ENCODE measurements at places on chromosomes 5 and 9.

- no peak for DNase-seq
These were observed 12.4 kb downstream of the PTTG1 start for GRCh38 chr5:160434022-160434531.

DNA sequence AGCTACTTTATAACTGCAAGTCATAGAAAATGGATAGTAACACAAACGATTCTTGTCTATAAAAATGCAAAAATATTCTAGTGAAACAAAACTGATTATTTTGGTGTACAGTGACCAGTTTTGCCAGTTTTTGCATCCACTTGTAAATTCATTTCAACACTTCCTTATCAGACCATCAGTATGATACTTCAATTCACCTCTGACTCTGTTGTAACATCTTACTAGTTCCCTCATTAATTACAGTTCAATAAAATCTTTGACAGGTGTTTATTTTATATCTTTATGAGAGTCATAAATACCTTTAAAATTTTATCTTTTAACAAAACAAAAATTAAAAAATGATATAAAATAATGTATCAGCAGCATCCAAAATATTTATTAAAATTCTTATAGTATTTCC, 13.1 kb upstream of the PTCH1 start:
- DNase-seq, result no peak

DNA sequence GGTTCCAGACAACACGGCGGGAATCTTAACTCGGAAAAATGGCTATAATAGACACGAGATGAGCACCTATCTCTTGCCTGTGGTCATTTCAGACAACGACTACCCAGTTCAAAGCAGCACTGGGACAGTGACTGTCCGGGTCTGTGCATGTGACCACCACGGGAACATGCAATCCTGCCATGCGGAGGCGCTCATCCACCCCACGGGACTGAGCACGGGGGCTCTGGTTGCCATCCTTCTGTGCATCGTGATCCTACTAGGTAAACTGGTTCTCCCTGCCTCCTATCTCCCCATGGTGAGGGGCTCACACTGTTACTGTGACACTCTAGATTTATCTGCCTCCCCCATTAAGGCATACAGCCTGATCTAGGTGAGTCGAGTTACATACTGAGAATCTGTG, 124.2 kb downstream of the CDH6 start:
- no peak for DNase-seq

DNA sequence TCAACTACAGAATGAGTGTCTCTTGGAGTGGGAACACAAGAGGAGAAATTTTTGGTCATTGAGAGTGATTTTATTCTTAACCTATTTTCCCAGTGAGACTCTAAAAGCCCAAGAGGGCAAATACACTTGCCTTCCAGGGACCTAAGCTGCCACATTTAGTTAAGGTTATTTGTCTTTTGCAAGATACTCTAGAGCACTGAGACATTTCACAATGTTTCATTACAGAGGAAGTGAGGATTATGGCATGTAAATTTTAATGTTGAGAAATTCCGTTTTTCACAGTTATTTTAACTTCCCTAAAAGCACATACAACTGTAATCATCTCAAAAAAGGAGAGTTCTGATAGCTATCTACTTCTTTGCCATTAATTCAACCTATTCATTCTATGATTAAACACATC, 38.7 kb upstream of the RAB3C start:
- no peak for DNase-seq

DNA sequence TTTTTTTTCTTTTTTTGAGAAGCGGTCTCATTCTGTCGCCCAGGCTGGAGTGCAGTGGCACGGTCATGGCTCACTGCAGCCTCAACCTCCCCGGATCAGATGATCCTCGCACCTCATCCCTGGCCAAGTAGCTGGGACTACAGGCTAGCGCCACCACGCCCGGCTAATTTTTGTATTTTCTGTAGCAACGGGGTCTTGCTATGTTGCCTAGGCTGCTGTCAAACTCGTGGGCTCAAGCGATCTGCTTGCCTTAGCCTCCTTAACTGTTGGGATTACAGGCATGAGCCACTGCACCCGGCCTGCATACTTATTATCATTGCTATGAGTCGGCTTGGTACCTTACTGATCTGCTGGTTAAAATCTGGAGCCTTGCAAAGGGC, 790 bp upstream of the IARS1 start:
- no peak for DNase-seq

DNA sequence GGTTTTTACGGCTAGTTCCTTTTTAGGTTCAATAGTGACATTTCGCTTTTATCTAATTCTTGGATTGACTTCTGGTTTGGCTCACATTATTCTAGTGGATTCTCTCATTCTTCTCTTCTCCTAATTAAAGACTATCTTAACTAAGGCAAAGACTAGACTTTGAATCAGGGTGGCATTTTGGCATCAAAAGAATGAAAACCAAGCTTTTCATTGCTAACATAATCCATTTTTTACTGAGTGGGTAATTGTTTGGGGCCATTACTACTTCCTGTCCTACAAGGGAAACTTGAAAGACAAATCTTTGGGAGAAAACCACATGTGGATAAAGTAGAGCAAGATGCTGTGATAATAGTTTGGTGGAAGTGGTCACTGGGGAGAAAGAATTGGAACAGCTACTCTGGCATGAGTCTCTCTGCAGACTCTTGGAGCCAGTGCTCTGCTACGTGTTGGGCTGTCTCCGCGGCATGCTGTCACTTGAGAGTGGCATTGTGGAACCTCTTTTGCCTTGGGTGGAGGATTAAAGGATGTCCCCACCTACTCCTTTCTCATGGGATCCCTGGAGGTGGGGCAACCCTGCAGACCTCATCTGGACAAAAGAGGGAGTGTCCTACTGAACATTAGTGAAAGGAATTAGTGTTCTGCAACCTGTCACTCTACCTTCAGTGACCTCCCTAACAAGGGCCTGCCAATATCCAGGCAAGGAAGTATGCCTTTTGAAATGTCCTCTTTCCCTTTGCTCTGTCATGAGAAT, 280.4 kb downstream of the PSAT1 start:
- no peak for DNase-seq

- no peak for DNase-seq
These were observed 128.6 kb downstream of the KCNIP1 start for GRCh38 chr5:170632266-170632984.

DNA sequence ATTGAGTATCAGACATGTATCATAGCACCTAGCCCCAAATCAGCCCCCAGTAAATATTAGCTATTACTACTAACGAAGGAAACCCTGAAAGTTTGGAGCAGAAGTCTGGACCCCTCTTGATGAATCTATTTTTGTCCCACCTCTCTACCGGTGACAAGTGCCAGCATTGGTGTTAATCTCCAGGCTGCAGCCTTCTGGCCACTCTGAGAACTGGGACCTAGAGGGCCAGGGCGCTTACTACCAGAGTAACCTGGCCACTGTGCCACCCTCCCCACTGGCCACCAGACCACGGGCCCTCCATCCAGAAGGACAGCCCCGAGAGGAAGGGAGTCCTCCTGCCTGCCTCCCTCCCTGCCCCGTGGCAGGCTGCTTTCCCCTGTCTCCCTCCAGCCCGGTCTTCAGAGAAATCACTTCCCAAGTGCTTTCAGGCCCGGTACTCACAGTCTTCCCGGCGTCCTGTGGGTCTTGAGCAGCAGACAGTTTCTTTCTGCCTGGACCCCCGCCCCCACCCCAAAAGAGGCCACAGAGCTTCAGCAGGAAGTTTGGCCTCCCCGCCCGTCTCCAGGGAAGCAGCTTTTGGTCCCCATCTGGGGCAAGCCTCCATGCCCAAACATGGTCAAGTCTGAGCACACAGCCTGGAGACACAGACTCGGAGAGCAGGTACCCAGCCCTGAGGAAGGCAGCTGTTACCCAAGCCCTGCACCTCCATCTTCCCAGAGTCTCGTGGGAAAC, at the start of gene KCNMB1:
KCNMB1 (minus strand) TSS at position 550 of the 732 bp plus-strand sequence. CDS start 3,920 bp downstream, outside the sequence.
- DNase-seq, result no peak

DNA sequence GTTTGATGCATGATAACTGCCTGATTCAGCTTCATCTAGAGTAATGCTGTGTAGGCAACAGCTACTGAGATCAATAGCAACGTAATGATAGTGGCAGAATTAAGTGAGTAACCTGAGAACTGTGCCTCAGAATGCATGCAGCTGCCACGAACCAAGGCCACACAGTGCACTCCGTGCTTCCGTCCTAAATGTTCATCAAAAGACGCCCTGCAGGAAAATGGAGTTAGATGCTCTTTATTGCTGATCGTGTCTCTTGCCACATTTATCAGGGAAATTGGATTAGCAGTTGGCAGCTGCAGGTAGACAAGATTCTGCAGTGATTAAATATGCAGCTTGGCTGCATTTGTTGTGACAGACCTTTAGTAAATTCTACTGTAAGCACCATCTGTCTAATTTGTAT, 107.7 kb upstream of the TLX3 start:
- no peak for DNase-seq

- DNase-seq, result no peak
These were observed 2.9 kb upstream of the MAT2B start for GRCh38 chr5:163502521-163502920.

DNA sequence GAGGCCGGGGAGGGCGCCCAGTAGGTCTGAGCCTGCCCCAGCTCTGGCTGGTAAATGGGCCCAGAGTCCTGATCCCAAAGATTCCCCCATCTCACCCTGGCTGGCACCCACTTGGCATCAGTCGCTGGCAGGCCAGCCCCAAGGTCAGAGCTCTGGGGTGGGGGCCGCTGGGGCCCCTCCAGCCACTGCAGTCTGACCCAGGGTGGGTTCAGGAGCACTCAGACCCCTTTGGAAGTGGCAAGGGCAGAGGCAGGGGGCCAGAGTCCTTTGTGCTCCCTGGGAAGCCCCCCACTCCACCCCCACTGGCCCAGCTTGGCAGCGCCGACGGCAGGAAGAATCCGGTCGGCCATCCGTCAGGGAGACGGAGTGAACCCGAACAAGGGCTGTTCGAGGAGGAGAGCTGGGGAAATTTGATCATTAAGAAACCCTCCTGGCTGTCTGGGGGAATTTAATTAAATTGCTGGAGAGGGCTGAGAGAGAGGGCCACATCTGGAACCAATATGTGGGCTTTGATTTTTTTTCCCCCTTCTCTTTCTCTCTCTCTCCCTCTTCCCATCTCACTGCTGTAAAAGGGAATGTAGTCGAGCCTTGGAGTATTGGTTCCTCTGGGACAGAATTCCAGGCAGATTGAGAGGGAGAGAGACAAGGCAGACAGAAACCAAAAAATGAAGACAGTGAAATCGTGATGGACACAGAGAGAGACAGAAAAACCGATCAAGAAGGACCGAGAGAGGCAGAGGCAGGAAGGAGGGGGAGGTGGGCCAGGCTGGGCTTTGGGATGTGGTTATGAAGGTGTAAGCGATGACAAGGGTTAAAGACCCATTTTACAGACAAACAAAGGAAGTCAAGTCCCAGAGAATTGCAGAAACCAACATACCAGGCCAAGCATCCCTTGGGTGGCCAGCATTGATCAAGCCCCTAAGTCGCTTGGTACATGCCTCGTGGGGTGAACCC, 8.1 kb upstream of the ASB6 start:
- DNase-seq, result no peak

- DNase-seq, result no peak
These were observed 97.0 kb upstream of the VCAN start for GRCh38 chr5:83374547-83374946.

- no peak for DNase-seq
These were observed 55.3 kb upstream of the SLCO6A1 start for GRCh38 chr5:102554082-102554481.

- no peak for DNase-seq
These were observed 1.5 kb downstream of the PARP8 start for GRCh38 chr5:50667653-50668595.

Measured in GOT3 (cell line).